ENCODE measurements at places on chromosomes 3 and 15. TPM values are rescaled to one million over a fixed set of nuclear protein-coding genes. Genes with fewer than 3 reads are reported as not detected.

DNA sequence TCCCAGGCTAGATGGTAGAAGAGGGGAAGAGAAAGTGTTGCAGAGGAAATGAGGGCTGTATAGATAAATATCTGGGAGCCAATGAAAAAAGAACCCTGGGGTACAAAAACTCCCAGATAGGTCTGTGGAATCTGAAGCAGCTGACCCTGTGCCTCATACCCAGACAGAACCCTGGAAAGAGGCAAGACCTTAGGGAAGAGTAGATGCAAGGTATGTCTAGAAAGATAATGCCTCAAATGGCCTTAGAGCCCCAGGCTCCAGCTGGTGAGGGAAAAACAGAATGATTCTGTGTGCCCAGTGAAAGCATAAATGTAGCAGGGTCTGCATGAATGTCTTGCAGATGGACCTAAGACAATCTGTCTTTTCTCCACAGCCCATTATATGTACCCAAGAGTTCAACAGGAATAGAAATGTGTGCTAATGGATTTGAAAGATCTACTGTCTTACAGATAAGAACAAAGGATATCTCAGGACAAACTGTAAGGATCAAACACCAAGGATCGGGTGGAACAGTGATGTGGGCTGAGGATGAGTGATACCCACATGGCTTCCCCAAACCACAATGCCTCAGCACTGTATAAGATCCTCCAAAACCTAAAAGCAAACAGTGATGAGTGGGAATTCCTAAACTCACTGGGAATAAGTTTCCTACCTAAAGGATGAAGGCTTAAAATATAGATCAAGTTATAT lies 58.8 kb downstream of the NCEH1 start:
- no peak overlapping the region for H3K27ac ChIP-seq
- no peaks in the 10 kb centered on the region for H3K36me3 ChIP-seq
- no peak for ATAC-seq

- H3K36me3 ChIP-seq, result no peaks in the 10 kb centered on the region
- no peak overlapping the region for H3K4me3 ChIP-seq
- H3K27me3 ChIP-seq, result peaks cover 28% of the 10 kb centered on the region
- H3K4me1 ChIP-seq, result no peaks in the 10 kb centered on the region
These were observed 22.6 kb upstream of the MTMR10 start for GRCh38 chr15:31013863-31014607.

- no peak overlapping the region for H3K4me3 ChIP-seq
- ATAC-seq, result no peak
- no peaks in the 10 kb centered on the region for H3K36me3 ChIP-seq
- no peak overlapping the region for H3K27ac ChIP-seq
- no peaks in the 10 kb centered on the region for H3K4me1 ChIP-seq
These were observed 11.7 kb upstream of the CP start for GRCh38 chr3:149233323-149233722.

DNA sequence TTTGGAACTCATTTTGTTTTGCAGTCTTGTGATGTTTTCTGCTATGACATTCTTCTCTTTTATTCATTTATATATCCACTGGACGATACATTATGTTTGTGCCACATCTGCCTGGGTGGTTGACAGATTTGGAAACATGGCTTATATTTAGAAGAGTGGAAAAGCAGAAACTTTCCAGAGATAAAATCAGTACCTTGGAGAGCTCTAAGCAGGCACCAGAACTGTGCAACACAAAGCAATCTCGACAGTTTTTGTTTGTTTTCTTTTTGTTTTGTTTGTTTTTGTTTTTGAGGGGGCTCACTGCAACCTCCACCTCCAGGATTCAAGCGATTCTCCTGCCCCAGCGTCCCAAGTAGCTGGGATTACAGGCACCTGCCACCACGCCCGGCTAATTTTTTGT lies 45.5 kb downstream of the SYN2 start:
- no peak for ATAC-seq
- no peaks in the 10 kb centered on the region for H3K4me1 ChIP-seq

GRCh38 chr3:70702132-70702531 lies 389.7 kb upstream of the MDFIC2 start:
- no peak overlapping the region for H3K27ac ChIP-seq
- no peak overlapping the region for H3K4me3 ChIP-seq
- H3K36me3 ChIP-seq, result no peaks in the 10 kb centered on the region
- H3K4me1 ChIP-seq, result peaks cover 10% of the 10 kb centered on the region
- H3K27me3 ChIP-seq, result peaks cover 35% of the 10 kb centered on the region

DNA sequence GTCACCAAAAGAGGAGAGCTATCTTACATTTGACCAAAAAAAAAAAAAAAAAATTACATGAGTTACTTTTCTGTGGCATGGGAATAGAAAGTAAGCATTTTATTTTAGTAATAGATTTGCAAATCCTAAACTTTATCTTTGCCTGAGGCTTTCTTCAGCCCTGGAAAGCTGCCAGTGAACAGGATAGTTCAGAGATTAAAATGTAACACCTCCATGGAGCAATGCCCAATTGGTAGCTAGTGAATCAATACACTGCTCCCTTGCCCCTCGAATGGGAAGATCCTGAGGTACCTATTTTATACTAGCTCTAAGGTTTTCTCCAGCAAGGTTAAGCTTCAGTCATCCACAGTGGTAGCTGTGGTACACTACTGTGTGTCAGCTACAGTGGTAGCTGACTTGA lies 867.1 kb downstream of the NAALADL2 start:
- no peaks in the 10 kb centered on the region for H3K36me3 ChIP-seq
- no peak for ATAC-seq
- no peaks in the 10 kb centered on the region for H3K4me1 ChIP-seq
- no peaks in the 10 kb centered on the region for H3K27me3 ChIP-seq
- no peak overlapping the region for H3K27ac ChIP-seq
- no peak overlapping the region for H3K4me3 ChIP-seq

- ATAC-seq, result no peak
- peaks cover 41% of the 10 kb centered on the region for H3K36me3 ChIP-seq
- no peaks in the 10 kb centered on the region for H3K27me3 ChIP-seq
These were observed 17.9 kb downstream of the CCDC12 start for GRCh38 chr3:46958467-46959160.

- H3K36me3 ChIP-seq, result no peaks in the 10 kb centered on the region
- H3K4me3 ChIP-seq, result no peak overlapping the region
- peaks cover 4% of the 10 kb centered on the region for H3K27me3 ChIP-seq
- no peak overlapping the region for H3K27ac ChIP-seq
These were observed 48.1 kb downstream of the STAC start for GRCh38 chr3:36428445-36428844.

- no peak overlapping the region for H3K27ac ChIP-seq
- no peak for ATAC-seq
- H3K27me3 ChIP-seq, result no peaks in the 10 kb centered on the region
- no peaks in the 10 kb centered on the region for H3K4me1 ChIP-seq
- no peak overlapping the region for H3K4me3 ChIP-seq
These were observed 980.3 kb downstream of the CADM2 start for GRCh38 chr3:85939074-85939482.

- no peak overlapping the region for H3K4me3 ChIP-seq
- no peaks in the 10 kb centered on the region for H3K36me3 ChIP-seq
- no peaks in the 10 kb centered on the region for H3K27me3 ChIP-seq
- H3K4me1 ChIP-seq, result no peaks in the 10 kb centered on the region
- H3K27ac ChIP-seq, result no peak overlapping the region
These were observed 42.8 kb upstream of the SECISBP2L start for GRCh38 chr15:49088996-49089395.

DNA sequence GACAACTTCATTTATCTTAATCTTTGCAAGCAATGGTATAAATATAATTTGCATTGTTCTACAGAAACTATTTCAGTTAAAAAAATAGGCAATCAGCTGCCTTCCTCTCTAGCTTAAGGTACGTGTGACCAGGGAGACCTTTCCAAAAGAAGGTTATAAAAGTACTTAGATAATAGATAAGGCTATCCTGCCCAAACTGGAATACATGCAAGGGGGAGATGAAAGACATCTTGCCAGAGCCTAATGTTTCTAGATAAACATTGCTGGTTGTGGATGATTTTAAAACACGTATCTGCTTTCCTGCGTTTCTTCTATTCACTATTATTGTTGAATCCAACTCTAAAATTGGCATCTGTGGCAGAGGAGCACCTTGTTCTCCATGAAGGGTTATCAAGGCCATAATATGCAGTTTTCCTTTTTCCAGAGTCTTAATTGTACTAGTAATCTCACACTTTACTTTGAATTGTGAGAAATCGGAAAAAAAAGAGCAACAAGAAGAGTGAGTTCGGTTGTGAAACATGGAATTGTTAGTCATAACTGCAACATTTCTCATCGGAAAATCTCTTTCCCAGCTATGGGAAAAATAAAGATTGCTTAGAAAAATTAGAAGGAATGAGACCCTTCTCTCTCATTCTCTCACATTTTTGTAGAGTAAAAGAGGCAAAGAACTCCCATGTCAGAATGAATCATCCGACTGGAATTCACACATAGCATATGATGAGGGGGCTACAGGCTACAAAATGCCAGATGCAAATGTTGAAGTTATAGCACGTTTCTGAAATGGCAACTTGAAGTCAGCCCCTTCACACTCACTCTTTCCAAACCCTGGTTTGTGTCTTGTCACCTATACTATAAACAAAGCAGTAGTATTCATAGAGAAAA lies 936.1 kb upstream of the NR2F2 start:
- H3K27ac ChIP-seq, result no peak overlapping the region
- H3K27me3 ChIP-seq, result peaks cover 8% of the 10 kb centered on the region
- H3K4me1 ChIP-seq, result no peaks in the 10 kb centered on the region
- ATAC-seq, result no peak
- H3K36me3 ChIP-seq, result no peaks in the 10 kb centered on the region
- H3K4me3 ChIP-seq, result no peak overlapping the region

DNA sequence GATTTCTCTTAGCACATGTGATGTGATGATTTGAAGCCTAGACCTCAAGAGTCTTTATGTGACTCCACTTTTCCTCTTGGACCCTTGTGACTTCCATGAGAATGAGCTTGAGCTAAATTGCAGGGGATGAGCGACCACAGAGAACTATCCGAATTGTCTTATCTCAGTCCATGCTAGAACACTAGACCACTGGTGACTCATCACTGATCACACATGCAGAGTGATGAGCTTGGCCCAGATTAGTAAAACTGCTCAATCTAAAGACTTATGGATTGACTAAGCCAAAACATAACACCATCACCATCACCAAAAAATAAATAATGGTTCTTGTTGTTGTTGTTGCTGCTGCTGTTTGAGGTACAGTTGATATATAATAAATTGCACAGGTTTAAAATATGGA lies 114.1 kb upstream of the CFAP20DC start:
- no peak overlapping the region for H3K27ac ChIP-seq
- no peaks in the 10 kb centered on the region for H3K4me1 ChIP-seq
- H3K27me3 ChIP-seq, result no peaks in the 10 kb centered on the region
- ATAC-seq, result peak; percentile 44
- H3K4me3 ChIP-seq, result no peak overlapping the region
- H3K36me3 ChIP-seq, result no peaks in the 10 kb centered on the region

DNA sequence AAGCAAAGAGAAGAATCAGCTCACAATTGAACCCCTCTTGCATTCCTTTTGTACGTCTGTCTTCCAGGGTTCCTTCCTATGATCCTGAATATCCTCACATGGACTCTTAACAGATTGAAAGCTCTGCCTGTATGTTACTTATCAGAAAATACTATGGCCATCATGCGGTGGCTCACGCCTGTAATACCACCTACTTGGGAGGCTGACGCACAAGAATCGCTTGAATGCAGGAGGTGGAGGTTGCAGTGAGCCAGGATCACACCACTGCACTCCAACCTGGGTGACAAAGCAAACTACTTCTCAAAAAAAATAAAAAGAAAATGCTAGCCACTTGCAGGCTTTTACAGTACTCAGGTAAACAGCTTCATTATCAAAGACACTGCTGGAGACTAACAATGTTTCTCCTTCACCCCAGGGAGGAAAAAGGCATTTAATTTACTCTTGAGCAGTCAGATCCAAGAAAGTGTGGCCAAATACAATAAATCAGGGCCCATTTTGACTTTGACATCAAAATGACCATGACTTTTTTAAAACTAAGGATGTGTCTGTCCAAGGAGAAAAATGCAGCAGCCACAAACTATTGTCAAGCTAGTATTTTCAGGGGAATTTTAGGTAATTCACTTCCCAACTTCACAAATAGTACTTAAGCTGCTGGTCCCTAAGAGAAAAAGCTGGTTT lies 27.3 kb downstream of the NPTN start:
- peaks cover 24% of the 10 kb centered on the region for H3K36me3 ChIP-seq
- H3K27me3 ChIP-seq, result no peaks in the 10 kb centered on the region
- no peak overlapping the region for H3K27ac ChIP-seq
- H3K4me3 ChIP-seq, result no peak overlapping the region

Gene SAXO2
- not detected for total RNA-seq

Gene SNX22
- 0.77 TPM for total RNA-seq

Gene GOLGA8N
- total RNA-seq, result 2.7 TPM
